ENCODE measurements at places on chromosomes 5 and 9. TPM values are rescaled to one million over a fixed set of nuclear protein-coding genes. Genes with fewer than 3 reads are reported as not detected.

MAMDC2 gene
- total RNA-seq, result 3.6 TPM

DNA sequence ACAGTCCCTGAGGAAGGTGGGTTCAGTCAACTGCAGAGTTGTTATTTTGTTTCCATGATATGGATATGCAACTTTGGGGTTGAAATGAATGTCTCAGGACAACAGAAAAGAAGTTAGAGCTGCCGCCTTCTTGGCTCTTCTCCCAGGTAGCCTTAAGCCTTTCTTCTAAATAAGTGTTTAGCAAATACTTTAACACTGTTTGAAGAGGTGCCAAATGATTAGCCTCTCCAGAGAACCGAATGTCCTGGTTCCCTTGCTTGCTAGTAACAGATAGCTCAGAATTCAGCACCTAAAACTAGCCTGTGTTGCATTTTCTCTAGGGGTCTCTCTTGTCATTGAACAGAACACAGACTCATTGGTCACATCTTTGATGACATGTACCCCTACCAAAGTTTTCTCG, 127.7 kb upstream of the PIK3R1 start:
- no peak for DNase-seq

PANK3 gene
- total RNA-seq, result 34.2 TPM

GRCh38 chr5:160474084-160474483, 52.4 kb downstream of the PTTG1 start:
- no peak for DNase-seq

IPPK gene
- 7.9 TPM for total RNA-seq

FBP2 gene
- total RNA-seq, result not detected

ASPN gene
- 17.1 TPM for total RNA-seq

WDR38 gene
- not detected for total RNA-seq

IL9 gene
- total RNA-seq, result not detected

- no peak for DNase-seq
These were observed 93.5 kb downstream of the SYK start for GRCh38 chr9:90894986-90895687.

- DNase-seq, result no peak
These were observed 64.6 kb downstream of the SH3TC2 start for GRCh38 chr5:148998174-148998797.

DNA sequence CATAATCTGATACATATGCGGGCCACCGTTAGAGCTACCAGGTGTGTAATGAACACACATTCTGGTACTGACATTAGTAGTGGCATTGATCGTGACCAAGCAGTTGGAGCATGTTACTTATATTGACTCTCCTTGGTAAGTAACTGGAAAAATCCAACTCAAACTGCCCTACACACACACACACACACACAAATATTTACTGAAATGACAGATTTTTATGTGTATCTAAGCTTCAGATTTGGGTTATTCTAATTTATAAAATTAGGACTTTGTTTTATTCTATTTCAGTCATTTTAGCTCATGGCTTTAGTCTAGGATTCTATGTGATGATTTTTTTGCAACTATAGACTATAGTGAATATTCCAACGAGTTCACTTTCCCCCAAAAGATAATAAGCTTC, 1280.2 kb upstream of the ACO1 start:
- no peak for DNase-seq

- no peak for DNase-seq
These were observed 33.0 kb upstream of the PANK3 start for GRCh38 chr5:168612123-168612522.

- DNase-seq, result no peak
These were observed 10.3 kb upstream of the ANKHD1 start for GRCh38 chr5:140391312-140391711.

BARHL1 gene
- total RNA-seq, result not detected

DNA sequence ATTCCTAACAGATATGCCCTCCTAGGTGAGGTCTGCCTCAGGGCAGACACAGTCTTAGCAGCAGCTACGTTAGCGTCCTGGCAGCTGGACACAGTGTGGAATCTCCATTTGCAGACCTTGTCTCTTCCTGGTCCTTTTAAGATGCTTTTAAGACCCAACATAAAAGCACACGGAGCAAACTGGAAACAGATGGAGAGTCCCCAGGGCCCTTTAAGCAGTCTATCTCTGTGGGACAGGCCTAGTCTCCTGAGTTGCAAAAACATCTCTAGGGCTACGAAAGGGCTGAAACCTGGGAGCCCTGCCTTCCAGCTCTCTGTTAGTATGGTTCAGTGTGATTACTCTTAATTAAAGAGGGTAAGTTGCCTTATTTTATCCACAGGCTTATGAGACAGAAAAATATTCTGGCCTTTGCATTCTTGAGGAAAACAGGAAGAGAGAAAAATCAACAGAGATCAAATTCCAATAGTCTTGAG, 66.0 kb upstream of the GNA14 start:
- no peak for DNase-seq

GRCh38 chr5:61732369-61732768, 400.3 kb downstream of the ZSWIM6 start:
- DNase-seq, result no peak

FCN2 gene
- total RNA-seq, result not detected

GABRA1 gene
- not detected for total RNA-seq

DNA sequence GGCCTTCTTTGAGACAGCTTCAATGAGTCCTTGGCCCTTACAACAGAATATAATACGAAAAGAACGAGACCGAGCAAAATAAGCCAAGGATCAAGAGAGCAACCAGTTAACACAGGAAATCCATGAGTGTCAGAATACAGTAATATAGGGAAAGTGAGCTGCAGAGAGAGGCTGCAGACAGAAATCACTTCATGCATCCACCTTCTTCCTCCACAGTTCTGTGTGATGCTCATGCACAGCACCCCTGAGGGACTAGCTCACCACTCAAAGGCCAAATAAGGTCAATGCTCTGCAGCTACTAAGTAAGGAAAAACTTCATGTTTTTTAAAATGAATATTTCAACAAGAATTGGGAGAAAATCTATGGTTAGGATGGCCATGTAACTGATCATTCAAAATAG, 257.1 kb downstream of the MCTP1 start:
- DNase-seq, result no peak

GRCh38 chr5:114419067-114419388, 57.2 kb downstream of the KCNN2 start:
- no peak for DNase-seq

Measured in heart right ventricle (tissue), 16 donors.